HFF-Myc (cell line): ENCODE measurements at places on chromosomes 7 and 10.

DNA sequence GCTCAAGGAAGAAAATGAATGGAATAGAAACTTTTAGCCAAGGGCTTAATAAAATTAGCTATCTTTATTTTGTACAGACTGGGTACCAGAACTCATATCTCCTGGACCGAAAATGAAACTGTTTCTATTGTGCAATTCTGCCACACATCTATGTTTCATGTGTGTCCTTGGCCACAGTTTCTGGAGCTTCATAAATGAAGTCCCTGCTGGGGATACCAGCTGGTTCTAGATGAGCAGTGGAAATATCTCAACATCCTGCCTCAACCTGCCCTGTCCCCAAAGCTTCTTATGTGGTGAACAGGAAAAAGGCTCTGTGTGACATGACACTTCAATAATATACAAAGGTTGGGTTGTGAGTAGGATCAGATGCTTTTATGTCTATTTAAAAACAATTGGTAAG, 310.1 kb upstream of the SORCS1 start:
- no peak for DNase-seq

GRCh38 chr7:47968847-47969774, 10.3 kb downstream of the HUS1 start:
- DNase-seq = peak; percentile 48

DNA sequence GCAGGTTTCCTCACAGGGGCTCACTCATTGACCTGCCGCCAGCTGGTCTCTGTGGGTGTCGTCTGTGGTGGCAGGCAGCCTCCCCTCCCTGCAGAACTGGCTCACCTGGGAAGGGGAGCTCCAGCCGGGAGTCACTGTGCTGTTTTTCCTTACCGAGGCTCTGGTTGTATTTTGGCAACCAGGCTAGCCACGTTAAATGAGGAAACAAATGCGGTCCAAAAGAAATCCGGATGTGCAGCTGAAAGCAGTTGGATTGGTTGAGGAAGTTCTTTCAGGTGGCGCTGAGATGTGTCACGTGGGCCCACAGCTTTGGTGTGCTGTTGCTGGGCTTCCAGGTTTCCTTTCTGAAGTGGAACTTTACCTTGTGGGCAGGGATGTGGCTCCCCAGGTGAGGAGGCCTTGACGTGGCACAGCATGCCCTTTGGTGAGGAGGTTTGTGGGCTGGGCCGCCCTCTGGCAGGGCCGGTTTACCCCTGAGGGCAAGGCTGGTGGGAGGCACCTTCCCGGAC, 14.2 kb downstream of the MTURN start:
- no peak for DNase-seq

GRCh38 chr7:21656796-21657195, 114.0 kb downstream of the DNAH11 start:
- DNase-seq = no peak

DNA sequence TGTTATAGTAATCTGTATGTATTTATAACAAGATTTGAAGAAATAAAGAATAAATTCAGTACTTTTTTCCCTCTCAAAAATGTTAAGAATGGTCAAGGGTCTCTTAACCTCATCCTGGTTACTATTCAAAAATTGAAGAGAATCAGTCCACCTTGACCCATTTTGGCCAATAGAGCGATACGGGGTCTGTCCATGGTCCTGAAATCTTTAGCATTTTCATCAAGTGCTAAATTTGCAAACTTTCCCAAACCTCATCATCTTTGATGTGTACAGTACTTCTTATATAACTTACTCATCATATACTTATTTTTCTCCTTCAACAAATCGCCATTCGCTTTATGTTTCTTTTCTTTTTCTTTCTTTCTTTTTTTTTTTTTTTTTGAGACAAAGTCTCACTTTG, 23.6 kb downstream of the TMEM178B start:
- DNase-seq = no peak

DNA sequence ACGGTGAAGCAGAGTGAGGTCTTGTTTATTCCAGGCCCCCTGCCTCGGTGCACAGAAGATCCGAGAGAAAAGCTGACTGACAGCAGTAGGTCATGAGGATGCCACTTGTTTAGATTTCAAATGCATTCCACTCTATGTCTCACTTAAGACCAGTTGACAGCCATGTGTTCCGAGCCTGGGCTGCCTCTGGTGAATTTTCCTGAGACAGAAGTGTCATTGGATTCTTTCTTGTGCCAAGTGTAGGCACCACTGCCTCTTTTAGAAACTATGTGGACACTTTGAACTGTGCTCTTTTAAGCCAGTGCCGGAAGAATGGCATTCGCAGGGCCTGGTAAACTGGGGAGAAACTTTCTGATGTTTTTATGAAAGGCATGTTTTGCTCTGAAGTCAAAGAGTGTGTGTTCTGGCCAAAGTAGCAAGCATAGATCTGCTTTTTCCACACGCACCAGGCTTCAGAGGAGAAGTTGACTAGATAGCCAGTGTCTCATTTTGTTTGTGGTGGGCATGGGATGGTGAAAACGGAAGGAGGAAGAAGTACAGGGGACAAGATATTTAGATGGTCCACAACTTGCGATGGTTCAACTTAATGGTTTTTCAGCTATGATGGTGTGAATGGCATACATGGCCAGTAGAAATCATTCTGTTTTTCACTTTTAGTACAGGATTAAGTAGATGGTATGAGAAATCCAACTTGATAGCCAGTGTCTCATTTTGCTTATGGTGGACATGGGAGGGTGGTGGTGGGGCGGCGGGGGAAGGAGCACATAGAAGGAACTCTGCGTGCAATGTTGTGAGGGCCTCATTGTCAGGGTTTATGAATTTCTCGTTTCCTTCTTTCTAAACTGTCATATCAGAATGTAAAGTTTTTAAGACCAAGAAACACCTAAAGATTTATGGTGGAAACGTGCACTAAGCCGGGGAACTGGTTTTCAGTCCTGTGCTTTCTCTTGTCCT, 41.5 kb downstream of the CYP17A1 start:
- no peak for DNase-seq

GRCh38 chr10:125102821-125103220, 57.5 kb downstream of the CTBP2 start:
- no peak for DNase-seq

DNA sequence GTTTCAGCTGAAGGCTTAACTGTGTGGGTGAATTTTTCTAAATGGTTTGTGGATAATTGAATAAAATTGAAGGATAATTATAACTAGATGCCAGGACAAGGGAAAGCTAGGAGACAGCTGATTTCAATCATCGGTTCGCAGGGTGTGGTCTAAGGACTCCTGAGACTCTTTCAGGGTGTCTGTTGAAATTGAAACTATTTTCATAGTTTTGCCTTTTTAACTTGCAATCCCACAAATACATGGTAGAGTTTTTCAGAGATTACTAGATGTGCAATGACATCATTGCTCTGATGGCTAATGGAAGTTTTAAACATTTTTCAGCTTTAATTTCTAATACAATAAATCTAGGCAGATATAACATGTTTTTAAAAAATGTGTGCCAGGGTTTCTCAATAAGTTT, 18.5 kb downstream of the TRUB1 start:
- DNase-seq = no peak

DNA sequence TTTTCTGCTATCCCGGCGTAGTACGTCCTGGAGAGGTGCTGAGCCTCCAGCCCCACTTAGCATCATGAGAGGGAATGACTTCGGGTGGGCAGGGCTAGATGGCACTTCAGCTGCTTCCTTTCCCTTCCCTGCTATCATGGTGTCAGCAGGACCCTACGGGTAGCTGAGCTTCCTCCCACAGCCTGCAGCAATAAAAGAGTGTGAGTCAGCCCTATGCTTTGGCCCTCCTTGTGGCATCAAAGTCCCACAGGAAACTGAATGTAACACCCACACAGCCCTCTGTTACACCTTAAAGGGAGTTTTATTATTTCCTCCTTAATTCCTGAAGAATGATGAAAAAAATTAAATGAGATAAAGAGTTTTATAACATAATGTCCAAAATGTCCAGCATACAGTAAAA, 458.1 kb downstream of the RPS24 start:
- DNase-seq = peak; percentile 19

GRCh38 chr7:12550956-12551355, 19.6 kb upstream of the SCIN start:
- no peak for DNase-seq

DNA sequence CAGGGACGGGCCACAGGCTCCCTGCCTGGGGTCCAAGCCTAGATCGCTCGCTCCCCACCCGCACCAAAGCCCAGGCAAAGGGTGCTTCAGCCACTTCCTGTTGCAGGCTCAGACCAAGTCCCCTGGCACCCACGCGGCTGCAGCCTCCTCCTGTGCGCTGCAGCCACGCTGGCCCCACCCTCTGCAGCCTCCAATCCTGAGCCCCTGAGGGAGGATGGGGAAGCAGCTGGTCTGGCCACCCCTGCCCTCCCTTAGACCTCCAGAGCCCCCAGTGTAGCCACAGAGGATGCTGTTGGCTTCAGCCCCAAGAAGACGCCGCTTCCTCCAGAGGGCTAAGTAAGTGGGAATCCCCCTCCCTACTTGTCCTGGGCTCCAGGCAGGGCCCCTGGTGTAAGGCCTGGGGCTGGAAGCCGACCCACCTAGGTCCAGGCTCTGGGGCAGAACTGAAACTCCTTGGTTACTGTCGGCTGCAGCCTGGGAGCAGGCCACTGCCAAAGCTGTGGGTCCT, 9.4 kb downstream of the LIMK1 start:
- DNase-seq = no peak

DNA sequence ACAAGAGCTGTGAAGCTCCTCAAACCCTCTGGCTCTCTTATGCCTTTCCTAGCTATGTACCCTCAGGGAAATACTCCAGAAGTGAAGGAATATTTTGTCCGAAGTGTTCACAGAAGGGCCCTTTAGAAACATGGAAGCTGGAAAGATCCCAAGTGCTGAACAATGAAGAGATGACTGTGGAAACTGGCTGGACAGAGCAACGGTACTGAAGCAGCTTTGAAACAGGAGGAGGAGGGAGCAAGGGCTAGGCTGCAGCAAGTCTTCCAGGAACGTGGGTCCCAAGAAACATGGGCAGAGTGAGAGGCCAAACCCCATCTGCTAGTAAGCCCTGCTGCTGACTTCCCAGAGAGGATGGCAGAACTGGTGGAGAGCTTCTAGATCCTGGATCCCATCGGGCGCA, 3.0 kb upstream of the PSAP start:
- DNase-seq = no peak

GRCh38 chr10:103578782-103579382, 85.4 kb downstream of the NEURL1 start:
- DNase-seq = no peak
